ENCODE measurements at places on chromosomes 11 and 22.

DNA sequence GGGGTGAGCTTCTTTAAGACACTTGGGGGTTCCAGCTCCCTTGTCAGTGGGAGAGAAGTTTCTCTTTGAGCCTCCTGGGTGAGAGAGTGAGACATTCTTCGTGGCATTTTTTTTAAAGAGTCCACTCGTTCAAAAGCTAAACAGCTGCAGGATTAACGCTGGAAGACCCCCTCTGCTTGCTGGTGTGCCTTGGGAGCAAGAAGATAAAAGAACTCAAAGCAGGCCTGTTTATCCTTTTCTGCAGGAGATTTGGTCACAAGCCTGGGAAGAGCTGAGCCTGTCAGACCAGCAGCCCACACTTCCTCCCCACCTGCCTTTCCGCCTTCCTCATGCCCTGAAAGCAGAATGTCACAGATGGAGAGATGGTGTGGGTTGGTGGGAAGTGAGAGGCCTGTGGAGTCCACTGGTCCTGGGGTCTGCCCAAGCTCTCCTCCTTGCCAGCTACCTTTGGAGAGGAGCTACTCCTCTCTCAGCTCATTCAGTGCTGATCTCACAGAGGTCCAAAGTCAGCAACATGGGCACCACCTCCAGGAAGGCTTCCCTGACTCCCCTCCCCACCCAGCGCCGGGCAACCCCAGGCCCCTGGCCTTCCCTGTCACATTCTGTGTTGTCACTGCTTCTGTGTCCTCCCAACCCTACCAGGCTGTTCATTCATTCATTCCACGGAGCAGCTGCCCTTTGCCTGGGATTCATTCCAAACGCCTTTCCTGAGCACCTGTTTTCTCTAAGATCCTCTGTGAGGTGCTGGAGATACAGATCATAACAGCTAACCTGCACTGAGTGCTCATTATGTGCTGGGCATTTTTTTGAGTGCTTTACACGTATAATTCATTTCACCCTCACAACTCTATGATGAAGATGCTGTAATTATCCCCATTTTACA, 6.7 kb downstream of the GDPD5 start:
- DNase-seq, result no peak

- DNase-seq, result no peak
Measured at GRCh38 chr11:68369756-68370155, 57.4 kb downstream of the LRP5 start.

- DNase-seq, result no peak
Measured at GRCh38 chr22:46180370-46181137, 30.2 kb downstream of the PPARA start.

GRCh38 chr22:22882033-22882717, 5.4 kb upstream of the IGLL5 start:
- no peak for DNase-seq

DNA sequence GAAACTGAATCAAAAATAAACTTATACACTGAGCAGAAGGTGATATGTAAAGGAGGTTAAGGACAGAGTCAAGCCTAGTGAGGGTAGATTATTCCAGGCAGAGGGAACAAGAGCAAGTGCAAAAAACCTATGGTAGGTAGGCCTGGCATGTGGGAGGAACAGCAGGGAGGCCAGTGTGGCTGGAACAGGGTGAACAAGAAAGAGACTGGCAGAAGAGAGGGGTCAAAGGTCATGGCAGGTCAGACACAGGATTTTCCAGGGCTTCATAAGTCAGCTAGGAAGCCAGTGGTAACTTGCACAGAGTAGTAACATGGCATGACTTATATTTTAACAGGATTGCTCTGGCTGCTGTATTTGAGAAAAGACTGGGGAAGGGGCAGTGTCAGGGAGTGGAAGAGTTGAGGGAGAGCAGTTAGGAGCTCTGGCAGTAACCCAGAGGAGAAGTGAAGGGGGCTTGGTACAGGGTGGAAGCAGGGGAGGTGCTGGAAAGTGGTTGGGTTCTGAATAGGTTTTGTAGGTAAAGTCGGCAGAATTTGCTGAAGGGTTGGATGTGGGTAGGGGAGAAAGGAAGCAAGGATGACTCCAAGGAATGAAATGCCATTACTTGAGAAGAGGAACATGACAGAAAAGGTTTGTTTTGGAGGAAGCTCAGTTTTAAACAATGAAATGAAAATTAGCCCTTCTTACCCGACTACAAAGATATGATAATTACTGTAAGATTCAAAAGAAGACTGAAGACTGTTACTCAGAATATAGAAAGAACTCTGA, 86.2 kb downstream of the ZNRF3 start:
- no peak for DNase-seq

GRCh38 chr22:37232140-37232998, 11.7 kb downstream of the RAC2 start:
- DNase-seq, result no peak

DNA sequence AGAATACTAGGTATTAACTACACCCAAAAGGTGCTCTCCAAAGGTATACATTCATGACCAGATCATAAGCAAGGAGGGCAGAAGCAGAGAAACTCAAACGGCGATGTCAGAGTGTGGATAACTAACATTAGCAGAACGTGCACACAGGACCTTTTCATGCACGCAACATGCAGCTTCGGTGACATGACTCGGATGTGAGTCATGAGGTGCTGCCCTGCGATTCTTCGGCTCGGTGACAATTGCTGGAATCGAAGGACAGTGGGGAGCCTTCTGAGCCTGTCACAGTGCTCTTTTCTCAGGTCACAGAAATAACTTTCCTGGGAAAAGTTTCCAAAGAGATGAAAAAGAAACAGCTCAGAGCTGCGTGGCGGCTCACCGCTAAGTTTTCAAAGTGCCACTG, 418.5 kb upstream of the SYN3 start:
- peak; percentile 3 for DNase-seq

DNA sequence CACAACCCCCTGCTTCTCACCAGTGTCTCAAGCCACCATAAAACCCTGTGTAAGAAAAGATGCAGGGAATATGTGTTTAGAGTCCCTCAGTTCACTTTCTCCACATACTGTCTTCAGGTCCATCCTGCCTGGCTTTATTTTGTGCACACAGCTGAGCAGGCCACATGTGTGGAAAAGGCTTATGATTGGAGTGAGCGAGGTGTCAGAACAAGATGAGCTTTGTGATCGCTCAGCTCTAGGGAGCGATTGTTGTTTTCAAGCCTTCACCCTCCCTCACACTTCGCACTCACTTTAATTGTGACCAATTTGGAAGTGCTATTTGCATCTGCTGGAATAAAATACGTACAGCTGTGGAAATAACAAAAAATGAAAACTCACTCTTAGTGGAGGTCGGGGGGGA, 931.1 kb upstream of the TENM4 start:
- DNase-seq, result no peak

DNA sequence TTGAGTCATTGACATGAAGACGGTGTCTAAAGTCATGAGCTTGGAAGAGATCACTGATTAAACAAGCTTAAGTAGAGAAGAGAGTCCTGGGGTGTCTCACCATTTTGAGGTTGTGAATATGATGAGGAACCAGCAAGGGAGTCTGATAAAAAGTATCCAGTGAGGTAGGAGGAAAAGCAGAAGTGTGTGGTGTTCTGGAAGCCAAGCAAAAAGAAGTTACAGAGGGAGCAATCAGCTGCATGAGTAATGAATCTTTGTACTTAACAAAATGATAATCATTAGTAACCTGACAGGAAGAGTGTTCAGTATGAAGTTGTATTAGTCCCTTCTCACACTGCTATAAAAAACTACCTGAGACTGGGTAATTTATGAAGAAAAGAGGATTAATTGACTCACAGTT, 131.3 kb downstream of the C11orf87 start:
- DNase-seq, result no peak

Measured in MG63 (cell line).